ENCODE measurements at places on chromosomes 4 and X.

- no peak for DNase-seq
These were observed 3.4 kb upstream of the HMX1 start for GRCh38 chr4:8874896-8875680.

DNA sequence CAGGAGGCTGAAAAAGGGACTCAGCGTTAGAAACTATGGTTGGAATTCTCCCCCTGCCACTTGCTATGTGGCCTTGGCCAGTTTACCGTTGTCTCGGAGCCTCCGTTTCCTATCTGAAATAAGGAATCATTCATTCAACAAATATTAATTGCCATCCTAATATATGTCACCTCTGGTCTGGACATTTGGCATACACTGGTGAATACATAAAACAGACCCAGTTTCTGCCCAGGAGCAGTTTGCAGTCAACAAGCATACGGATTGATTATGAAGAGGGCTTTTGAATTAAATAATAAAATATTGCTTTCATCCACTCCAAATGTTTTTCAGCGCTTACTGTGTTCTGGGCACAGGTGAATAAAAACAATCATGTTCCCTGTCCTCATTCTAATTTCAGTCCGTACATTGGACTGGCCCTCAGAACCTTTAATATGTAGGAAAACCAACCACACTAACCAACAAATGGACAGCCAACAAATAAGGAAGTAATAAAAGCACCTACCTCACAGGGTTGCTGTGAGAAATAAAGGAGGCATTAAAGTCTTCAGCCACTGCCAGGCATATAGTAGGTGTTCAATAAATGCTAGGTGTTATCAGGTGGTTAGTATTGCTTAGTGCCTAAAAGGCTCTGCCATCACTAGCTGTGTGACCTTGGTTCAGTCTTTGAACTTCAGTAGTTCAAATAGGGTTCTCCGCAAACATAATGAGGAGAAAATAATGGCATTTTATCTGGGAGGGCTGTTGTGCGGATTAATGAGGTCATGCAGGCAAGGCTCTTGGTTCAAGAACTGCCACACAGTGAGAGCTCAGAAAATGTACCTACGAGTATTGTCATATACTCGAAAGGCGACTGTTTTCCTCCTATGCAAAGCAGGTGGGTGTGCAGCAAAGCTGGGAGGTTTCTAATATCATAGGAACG is 7.3 kb upstream of the GSX2 start:
- DNase-seq, result no peak

DNA sequence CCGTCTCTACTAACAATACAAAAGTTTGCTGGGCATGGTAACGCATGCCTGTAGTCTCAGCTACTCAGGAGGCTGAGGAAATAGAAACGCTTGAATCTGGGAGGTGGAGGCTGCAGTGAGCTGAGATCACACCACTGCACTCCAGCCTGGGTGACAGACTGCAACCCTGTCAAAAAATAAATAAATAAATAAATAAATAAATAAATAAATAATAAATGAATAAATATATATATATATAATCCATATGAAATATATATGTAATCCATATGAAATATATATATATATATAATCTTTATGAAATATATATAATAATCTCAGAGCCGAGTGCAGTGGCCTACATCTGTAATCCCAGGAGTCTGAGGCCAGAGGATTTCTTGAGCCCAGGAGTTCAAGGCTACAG is 17.8 kb upstream of the RBPJ start:
- no peak for DNase-seq

DNA sequence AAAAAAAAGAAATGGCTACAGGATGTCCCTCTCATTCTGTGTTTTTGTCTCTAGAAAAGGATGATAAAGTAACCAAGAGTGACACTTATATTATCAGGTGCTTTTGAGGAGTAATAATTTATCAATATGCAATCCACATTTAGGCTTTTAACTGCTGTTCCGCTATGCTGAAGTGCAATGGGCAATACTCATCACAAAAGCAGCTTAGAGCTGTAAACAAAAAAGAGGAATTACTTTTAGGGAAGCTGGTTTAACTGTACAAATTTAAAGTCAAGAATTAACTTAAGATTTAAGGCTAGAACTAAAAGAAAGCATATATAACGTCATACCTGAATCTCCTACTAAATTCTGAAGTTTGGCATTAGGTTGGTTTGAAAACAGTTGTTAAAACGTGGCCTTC is 93.5 kb upstream of the DDX3X start:
- DNase-seq, result no peak

- no peak for DNase-seq
These were observed 23.9 kb downstream of the ADRA2C start for GRCh38 chr4:3790006-3790561.

GRCh38 chrX:149074398-149074797 is 430.7 kb downstream of the IDS start:
- peak; percentile 82 for DNase-seq

DNA sequence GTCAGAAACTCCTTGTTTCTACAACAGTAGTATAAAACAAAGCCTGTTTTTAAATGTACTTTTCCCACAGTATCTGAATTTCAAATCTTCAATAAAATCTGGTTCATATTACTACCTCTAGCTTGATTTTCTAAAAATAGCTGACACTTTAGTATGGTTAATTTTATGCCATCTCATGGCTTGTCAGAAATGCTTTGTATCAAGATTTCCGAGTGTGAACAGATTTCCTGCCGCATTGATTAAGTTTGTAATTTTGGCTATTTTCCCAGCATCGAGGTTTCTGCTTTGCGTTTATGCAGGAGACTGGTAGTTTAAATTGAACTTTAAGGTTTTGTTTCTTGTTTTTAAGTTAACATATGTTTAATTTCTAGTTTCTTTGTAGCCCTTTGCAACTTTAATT is 44.2 kb downstream of the CLCN3 start:
- peak; percentile 6 for DNase-seq

DNA sequence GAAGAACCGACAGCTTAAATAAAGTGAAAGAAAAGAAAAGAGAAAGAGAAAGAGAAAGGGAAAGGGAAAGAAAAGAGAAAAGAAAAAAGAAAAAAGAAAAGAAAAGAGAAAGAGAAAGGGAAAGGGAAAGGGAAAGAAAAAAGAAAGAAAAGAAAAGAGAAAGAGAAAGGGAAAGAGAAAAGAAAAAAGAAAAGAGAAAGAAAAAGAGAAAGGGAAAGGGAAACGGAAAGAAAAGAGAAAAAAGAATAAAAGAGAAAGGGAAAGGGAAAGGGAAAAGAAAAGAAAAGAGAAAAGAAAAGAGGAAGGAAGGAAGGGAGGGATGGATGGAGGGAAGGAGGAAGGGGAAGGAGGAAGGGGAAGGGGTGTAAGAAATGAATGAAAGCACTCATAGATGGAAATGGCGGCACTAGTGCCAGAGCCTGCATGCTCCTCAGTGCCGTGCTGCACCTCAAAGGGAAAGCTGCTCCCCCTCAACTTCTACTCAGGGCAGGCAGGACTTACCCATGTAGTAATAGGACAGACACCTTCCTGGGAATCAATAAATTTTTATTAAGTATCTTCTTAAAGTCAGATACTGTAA is 70.7 kb downstream of the AFAP1 start:
- DNase-seq, result no peak

All from choroid plexus epithelial cell (primary cell).